ENCODE measurements at places on chromosomes 2 and 18.

DNA sequence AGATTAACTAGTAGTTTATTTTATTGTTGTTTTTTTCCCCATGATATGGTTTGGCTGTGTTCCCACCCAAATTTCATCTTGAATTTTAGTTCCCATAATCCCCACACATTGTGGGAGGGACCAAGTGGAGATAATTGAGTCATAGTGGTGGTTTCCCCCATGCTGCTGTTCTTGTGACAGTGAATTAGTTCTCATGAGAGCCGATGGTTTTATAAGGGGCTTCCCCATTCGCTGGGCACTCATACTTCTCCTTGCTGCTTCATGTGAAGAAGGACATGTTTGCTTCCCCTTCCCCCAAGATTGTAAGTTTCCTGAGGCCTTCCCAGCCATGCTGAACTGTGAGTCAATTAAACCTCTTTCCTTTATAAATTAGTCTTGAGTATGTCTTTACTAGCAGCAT is 36.5 kb downstream of the GALNT14 start:
- DNase-seq, result no peak

GRCh38 chr2:74515271-74515980 is 1.2 kb downstream of the TLX2 start:
- DNase-seq, result peak; percentile 24

DNA sequence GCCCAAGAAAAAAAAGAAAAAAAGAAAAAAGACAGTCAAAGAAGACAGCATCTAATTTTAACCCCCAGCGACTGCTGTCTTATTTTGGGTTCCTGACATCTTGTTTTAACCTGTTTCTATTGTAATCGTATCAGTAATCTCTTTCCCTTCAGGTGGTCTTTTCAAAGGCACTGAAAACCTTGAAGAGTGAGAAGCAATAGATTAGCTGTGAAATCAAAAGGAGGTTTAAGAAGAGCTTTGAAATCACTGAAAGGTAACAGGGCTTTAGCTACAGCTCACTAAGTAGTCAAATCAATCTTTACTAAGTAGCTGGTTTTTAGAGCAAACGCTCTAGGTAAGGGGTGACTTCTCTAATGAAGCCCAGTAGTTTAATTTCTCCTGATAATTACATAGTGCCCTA is 5.4 kb upstream of the TANC1 start:
- DNase-seq, result no peak

DNA sequence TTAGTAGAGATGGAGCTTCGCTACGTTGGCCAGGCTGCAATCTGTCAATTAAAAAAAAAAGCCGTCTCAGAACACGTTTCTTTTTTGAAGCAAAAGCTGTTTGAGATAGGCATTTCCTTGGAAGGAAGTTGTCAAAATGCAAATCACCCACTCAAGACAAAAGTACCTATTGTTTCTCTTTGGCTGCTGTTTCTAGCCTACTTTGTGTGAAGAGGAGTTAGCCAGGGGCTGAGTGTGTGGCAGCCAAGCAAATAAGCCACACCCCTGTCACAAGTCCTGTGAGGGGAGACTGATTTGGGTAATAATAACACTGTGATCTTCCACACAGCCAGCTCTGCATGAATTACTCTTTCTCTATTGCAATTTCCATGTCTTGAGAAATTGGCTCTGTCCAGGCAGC is 47.4 kb upstream of the CDCA7 start:
- DNase-seq, result no peak

GRCh38 chr18:9708057-9708433 is at the start of gene RAB31:
Gene RAB31 (plus strand): TSS chr18:9708301. CDS start chr18:9708406, 105 bp downstream.
- peak; percentile 25 for DNase-seq

DNA sequence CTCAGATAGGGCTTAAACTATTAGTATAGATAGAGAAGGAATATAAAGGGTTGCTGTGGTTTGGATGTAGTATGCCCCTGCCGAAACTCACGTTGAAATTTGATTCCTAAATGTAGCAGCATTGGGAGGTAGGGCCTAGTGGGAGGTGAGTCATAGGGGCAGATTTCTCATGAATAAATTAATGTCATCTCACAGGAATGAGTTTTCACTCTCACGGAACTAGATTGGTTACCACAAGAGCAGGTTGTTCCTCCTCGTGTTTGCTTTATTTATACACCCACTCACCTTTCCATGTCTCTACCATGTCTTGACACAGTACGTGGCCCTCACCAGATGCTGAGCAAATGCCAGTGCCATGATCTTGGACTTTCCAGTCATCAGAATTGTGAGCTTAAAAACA is 218.2 kb downstream of the RBM43 start:
- no peak for DNase-seq

GRCh38 chr2:143513081-143513480 is 383.9 kb downstream of the ARHGAP15 start:
- no peak for DNase-seq

- peak; percentile 45 for DNase-seq
Measured at GRCh38 chr18:63317982-63318888, 1.3 kb downstream of the BCL2 start.

DNA sequence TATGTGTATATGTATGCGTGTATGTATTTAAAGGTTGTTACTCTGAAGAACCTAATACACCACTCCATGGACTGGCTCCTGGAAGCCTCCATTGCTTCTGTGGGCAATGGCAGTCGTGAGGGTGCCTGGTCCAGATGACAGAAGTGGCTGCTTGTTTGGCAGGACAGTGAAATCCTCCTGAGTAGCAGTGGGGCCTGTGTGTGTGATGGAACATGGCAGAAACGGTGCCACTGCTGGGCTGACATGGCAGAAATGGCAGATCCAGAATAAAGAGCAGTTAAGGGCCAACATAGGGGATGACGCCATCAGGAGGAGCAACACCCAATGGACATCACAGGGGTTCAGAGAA is 6.1 kb upstream of the CPLX4 start:
- DNase-seq, result no peak

GRCh38 chr18:38616306-38616705 is 1050.7 kb upstream of the CELF4 start:
- no peak for DNase-seq

- no peak for DNase-seq
Measured at GRCh38 chr18:11849279-11849678, 1.9 kb upstream of the CHMP1B start.

DNA sequence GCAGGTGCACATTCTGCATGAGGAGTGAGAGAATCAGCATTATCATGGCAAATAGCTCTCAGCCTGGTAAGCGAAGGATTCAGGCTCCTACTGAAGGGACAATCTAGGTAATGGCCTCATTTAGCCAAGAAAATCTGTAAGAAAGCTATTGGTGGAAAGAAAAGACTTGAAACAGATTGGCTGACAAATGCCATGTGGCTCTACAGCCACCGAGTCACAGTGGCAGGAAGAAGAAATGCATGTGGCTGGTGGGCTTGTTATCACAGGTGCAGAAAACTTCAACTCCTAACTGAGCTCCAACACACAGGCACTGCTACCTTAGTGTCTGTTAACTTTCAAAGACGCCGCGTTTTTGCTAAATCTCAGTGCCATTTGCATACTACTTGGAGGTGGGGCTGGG is 60.6 kb upstream of the REV1 start:
- no peak for DNase-seq

GRCh38 chr2:35428548-35428947 is 927.0 kb upstream of the CRIM1 start:
- DNase-seq, result no peak

DNA sequence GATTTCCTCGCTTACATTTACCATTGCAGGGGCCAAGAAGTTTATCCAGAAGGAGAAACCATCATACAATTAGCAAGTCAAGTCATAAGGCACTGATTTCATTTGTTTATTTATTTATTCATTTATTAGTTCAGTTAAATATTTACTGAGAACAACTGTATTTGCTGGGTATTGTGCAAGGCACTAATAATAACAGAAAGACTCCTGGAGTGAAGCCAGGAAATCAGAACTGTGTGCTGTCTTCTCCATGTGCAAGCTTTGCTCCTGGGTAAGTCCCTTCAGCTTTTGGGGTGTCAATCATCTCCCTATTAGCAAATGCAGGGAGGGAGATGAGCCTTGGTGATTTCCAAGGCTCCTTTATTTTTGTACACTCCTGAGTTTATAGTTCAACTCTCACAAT is 341.6 kb upstream of the MEIS1 start:
- DNase-seq, result no peak

DNA sequence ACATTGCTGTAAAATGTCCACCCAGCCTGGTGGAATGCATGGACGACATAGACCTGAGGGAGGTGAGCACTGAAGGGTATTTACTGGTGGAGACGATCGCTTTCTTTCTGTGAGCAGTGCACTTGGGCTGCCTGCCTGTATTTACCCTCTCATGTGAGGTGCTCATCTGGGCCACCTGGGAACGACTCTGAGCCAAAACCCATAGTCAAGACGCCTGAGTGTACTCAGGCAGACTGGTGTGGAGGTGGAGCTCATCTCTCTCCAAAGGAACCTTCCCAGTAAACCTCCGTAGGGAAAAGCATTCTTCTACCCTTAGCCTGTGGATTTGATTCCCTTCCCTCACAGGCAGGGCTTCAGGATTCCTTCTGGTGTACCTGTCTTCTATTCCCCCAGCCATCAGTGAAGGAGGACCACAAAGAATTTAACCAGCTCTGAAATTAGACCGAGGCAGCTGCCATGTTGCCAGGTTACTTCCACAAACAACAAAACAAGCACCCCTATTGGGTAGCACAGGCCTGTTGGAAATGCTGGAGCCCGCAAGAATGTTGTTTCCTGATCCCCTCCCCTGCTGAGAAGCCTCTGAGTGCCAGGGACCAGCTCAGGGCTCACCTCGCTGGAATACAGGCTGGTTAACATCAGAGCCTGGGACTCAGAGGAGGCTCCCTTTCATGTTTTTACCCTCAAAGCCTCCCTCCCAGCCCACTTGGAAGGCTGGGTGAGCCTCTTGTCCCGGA is 47.5 kb upstream of the TXNDC2 start:
- DNase-seq, result no peak

DNA sequence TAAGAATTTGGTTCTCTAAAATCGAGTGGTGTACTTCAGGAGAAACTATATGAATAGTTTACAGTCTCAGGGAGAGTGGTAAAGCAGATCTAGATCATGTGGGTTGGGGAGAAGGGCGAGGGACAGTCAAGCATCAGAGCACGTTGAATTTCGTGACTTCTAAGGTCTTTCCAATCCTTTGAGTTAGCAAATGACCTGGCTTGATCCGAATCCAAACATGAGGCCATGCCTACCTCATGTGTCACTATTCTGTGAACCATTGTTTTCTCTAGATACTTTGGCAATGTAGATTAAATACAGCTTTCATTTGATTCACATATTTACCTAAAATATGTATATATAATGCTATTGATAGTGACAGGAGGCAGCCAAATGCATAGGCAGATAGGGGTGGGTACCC is 674.9 kb downstream of the NYAP2 start:
- no peak for DNase-seq

GRCh38 chr2:156445296-156446220 is 9.4 kb downstream of the GPD2 start:
- no peak for DNase-seq

GRCh38 chr2:159275111-159275510 is 11.4 kb downstream of the WDSUB1 start:
- DNase-seq, result no peak

- no peak for DNase-seq
Measured at GRCh38 chr2:102271844-102272243, 39.5 kb upstream of the IL1RL1 start.

GRCh38 chr18:64929036-64929435 is 780.1 kb upstream of the LINC00305 start:
- no peak for DNase-seq

DNA sequence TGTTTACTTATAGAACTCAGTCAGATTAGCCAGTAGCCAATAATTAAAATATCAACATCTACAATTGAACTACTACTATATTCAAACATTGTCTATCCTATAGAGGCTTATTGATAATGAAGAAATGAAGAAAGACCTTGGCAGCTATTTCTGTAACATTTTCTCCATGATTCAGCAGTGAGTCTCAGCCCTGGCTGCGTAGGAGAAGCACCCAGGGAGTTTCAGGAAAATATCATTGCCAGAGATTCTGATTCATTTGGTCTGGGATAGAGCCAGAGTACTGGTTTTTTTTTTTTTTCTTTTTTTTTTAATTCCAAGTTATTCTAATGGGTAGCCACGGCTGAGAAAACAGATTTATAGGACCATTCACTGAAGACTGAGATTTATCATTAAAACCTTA is 404.8 kb downstream of the TXNL1 start:
- no peak for DNase-seq

DNA sequence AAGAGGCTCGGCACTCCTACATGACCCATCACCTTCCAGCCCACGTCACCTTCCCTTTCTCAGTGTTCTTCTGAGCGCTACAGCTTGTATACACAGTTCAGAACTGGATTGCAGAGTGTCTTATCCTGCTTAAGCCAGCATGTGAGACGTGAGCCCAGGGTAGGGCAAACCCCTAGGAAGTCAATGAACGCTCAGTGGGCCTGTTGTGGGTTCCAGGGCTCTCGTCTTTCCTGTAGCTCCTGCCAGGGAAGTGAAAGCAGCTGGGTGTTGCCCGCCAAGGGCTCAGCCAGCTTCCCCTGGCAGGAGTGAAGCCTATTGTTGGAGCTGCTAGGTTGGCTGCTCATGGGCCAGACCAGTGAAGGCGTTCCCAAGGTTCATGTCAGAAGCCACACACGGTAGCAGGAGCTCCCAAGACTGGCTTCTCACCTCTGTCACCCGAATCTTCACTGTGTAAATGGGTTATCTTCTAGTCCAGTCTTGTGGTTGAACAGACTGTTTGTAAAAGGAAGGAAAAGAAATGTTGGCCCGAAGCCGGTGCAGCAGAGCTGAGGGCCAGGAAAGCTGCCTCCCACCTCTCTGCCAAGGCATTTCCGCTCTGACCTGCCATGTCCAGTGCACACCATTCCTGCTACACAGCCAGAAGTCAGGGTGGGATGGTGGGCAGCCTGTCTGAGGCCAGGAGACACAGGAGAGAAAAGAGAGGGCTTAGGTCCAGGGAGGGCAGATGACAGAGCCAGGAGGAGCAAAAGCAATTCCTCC is 69.6 kb upstream of the RMDN2 start:
- DNase-seq, result no peak

- no peak for DNase-seq
Measured at GRCh38 chr2:203806761-203807160, 60.8 kb upstream of the CTLA4 start.

DNA sequence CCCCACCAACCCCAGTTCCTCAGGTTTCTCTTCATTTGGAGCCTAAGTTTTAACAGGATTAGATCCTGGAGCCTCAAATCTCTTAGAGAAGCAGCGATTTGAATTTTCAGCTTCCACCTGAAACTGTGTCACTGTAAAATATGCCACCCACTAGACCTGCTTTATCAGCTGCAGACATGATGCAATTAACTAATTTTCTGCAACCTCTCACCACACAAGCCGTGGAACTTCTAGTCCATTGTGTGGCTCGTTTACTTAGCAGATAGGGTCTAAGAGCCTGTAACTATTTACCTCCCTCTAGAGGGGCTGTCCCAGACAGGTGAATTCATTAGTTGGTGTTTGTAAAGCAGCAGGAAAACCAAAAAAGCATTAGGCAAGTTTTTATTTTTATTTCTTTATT is 31.6 kb upstream of the FZD5 start:
- DNase-seq, result no peak

GRCh38 chr2:95060446-95061118 is 35.1 kb downstream of the MAL start:
- no peak for DNase-seq

DNA sequence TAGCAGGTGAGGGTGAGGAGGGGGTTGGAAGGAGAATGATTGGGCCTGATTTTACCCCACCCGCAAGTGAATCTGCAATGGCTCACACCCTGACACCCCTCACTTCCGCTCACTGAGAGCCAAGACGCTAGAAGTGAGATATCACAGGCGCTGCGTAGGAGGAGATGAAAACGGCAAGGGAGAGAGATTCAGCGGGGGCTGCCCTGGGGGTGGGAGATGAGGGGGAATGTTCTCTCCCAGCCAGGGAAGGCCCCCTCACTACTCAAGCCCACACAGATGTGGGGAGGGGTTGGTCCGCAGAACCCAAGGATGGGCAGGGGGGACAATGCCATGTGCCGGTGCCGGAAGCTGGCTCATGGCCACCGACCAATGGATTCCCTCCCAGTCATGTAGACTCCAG is 32.9 kb downstream of the LOXHD1 start:
- DNase-seq, result no peak
